ENCODE measurements at places on chromosomes 11 and 22. TPM values are rescaled to one million over a fixed set of nuclear protein-coding genes. Genes with fewer than 3 reads are reported as not detected.
A peak's percentile ranks its signal among the peaks of the same experiment; 100 is the strongest.

NAALAD2 gene
- polyA plus RNA-seq, result not detected

DNA sequence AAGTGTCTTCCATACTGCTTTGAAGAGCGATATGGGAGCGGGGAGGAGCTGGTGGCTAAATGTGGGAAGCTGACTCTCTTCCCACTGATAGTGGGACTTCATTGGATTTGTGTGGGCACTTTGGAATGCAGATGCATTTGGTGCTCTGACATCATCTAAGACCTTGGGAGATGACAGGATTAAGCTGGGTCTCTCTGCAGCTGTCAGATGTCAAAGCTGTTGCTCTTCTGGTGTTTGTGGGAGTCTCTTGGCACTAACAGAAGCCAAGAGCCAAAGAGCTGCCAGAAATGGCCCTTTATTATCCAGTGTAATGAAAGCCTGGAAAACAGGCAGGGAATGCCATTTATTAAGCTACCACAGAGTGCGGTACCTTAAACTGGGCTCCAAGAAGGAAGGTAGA is 20.6 kb downstream of the GRAMD1B start:
- no peak for DNase-seq

- no peak for DNase-seq
These were observed 640 bp upstream of the VSIG10L2 start for GRCh38 chr11:125945011-125945796.

DNA sequence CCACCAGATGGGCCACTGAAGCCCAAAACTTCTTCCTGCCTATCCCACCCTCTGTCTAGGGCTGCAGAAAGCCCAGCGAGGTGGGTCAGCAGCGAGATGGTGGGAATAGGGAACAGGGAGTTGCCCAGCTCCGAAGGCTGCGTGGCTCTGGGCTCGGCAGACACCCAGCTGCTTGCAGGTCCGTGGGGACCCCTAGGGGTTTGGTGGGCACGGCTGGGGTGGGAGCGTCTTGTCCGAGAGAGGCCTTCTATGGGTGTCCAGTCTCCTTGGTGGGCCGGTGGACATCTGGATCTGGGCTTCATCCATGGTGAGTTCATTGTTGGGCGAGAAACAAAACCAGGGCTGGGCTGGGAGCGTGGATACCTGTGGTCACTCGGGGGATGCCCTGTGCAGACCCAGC is 1211.0 kb downstream of the BRD1 start:
- DNase-seq, result no peak

OR4D5 gene
- polyA plus RNA-seq, result not detected

GRCh38 chr22:45645526-45646414 is 25.9 kb upstream of the ATXN10 start:
- peak; percentile 80 for DNase-seq

- DNase-seq, result no peak
These were observed 549.1 kb downstream of the INSC start for GRCh38 chr11:15663777-15664218.

SYT7 gene
- polyA plus RNA-seq, result not detected

BTBD18 gene
- polyA plus RNA-seq, result not detected

- no peak for DNase-seq
These were observed 127.0 kb upstream of the CTSC start for GRCh38 chr11:88464528-88464927.

GRCh38 chr11:114162719-114163123 is 103.2 kb downstream of the ZBTB16 start:
- no peak for DNase-seq

C11orf16 gene
- polyA plus RNA-seq, result not detected

GRCh38 chr11:111307472-111308108 is 9.2 kb downstream of the POU2AF3 start:
- DNase-seq, result no peak

LRP4 gene
- polyA plus RNA-seq, result not detected

- no peak for DNase-seq
These were observed 3.1 kb downstream of the FLI1 start for GRCh38 chr11:128696941-128697340.

PTGDR2 gene
- 0.03 TPM for polyA plus RNA-seq

- DNase-seq, result peak; percentile 91
These were observed at the start of gene ADSL for GRCh38 chr22:40346185-40347118. Gene ADSL, plus strand, starts transcription at chr22:40346500. Its CDS starts 59 bp downstream, at chr22:40346559.

EHBP1L1 gene
- polyA plus RNA-seq, result 313 TPM

LRRC32 gene
- polyA plus RNA-seq, result 0.60 TPM

GRCh38 chr11:100753172-100753543 is 66.1 kb downstream of the ARHGAP42 start:
- no peak for DNase-seq

MAPK8IP2 gene
- 0.19 TPM for polyA plus RNA-seq

TAGLN gene
- polyA plus RNA-seq, result 17.9 TPM

TMEM121B gene
- polyA plus RNA-seq, result not detected

DNA sequence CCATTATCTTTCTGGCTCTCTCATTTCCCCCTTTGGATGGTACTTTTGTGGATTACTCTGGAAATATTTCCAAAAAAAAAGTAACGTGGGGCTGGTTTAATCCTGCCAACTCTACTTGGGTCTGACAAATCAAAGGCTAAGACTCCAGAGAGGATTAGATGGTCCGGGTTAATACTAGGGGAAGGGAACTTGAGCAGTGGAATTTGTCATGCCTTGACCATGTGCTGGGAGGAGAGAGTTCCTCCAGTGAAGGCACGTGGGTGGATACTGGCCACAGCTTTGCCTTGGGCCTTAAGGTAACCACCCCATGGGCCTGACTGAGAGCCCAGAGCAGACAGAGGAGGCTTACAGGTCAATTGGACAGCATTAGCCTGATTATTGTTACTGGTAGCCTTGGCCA is 120.3 kb downstream of the NAV2 start:
- DNase-seq, result no peak

DNA sequence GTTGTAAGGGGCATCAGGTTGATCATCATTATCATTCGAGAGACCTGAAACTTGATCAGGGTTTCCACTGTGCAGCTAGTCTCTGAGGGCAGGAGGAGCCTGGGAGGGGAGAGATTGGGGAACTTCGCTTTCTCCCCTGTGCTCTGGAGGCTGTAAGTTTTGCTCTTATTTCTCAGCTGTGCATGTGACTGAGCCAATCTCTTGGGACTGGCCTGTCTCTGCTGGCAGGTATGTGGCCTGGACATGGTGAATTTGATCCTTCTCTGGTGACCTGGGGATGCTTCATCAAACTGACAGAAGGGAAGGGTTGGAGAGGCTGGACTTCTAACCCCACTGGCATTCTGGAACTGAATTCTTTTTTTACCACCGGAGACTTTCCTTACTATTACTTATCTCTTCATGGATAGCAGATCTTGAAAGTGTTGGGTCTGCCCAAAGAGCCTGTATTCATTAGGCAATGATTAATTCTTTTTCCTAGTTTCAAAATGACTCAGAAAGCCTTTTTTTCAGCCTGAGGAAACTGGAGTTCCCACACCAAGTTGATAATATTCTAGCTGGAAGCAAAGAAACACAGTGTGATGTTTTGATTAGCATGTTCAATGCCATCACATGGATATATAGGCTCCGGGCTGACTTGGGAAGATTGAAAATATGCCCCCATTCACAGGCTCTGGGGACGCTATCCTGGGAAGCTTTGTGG is 36.5 kb downstream of the TSPAN18 start:
- no peak for DNase-seq

DNA sequence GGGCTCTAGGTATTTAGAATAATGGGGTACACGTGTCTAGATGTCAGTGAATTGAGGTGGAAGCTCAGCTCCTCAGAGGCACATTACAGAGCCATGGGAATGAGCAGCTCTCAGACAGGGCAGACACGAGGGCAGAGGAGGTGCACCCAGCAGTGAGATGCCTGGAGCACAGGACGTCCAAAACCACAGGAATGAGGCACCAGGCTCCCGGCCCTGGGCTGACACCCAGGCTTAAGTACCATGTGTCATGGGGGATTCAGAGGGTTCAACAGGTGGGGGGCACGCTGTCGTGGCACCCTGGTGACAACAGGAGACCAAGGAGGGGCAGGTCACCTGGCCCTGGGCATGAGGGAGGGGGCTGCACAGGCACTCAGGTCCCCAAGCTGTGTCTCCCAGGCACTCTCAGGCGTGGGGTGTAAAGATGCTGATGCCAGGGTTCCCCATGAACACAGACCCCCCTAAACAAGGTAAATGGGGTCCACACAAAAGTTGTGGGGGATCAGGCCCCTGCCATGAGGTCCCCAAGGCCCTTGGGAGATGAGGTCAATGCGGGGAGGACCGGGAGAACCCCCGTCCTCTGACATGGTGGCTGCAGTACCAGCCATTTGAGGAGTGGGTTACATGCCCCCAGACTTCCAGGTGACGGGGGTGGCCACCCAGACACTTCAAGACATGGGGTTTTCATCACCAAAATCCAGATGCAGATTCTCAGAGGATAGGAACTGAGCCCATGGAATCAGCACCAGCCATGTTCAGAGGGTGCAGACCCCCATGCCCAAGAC is 5.6 kb upstream of the SYT8 start:
- DNase-seq, result no peak

MAJIN gene
- polyA plus RNA-seq, result 1.2 TPM

DNA sequence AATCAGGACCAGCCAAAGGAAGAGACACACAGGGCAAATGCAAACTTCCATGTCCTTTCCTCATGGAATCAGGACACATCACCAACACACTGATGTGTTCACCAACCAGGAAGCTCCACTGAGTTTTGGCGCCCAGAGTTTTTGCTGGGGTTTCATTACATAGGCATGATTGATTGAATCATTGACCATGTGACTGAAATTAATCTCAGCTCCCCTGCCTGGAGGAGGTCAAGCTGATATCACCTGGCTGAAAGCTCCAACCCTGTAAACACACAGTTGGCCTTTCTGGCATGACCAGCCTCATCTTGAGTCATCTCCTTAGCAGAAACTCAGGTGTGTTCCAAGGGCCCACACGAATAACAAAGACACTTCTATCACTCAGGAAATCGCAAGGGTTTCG is 133.2 kb downstream of the TRIM29 start:
- no peak for DNase-seq

GRCh38 chr22:46604306-46604690 is 15.9 kb upstream of the GRAMD4 start:
- no peak for DNase-seq

WNT11 gene
- not detected for polyA plus RNA-seq

KRTAP5-9 gene
- polyA plus RNA-seq, result 0.95 TPM

SCN4B gene
- not detected for polyA plus RNA-seq

- DNase-seq, result no peak
These were observed 37.2 kb downstream of the RTL6 start for GRCh38 chr22:44460691-44461375.

FAM111B gene
- polyA plus RNA-seq, result 3.6 TPM

GRCh38 chr22:17334059-17334458 is 35.2 kb upstream of the CECR2 start:
- DNase-seq, result no peak

DNA sequence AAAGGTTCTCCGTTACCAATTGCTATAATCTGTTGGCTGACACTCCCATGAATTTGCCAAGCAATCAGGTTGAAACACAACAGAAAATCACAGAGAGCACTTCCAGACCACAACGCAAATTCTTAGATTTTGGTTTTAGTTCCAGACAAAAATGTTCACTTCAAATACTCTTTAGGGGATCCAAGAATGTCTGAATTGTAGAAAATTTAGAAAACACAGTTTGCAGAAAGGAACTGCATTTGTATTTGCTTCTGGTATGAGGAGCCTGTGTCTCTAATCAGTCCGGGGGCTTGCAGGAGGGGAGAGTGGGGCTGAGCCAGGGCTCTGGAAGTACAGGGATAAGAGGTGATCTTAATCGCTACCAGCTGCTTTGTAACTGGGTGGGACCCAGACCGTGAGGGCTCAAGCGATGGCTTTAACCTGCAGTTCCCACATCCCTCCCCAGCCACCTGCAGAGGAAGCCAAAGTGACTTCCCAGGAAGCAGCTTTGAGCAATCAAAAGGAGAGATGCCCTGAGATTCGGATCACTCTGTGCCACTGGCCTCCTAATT is 18.7 kb downstream of the SCUBE2 start:
- DNase-seq, result no peak

DNA sequence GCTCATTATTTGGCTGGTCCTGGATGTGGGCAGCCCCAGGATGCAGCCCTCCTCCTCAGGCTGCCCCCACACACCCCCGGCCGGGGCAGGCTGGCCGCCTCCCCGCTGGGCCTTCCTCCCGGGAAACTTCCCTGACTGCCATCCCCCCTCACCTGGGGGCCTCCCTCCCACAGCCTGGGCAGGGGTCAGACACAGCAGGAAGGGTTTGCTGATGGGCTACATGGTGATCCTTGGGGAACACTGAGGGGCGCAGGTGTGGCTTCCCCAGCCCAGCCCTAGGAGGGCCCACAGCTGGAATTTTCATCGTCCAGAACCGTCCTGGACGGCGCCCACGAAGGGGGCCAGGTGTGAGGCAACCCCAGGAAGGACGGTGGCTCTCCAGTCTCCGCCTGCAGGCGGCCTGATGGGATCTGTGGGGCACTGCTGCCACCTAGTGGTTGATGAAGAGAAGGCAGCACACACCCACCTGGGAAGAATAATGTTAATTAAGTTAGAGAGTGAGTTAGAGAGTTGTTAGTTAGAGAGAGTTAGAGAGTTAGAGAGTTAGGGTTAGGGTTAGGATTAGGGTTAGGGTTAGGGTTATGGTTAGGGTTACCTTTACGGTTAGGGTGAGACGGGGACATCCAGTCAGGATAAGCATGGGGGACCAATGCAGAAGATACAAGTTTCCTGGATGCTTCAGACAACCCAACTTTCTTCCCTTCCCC is 75.9 kb upstream of the PRR5 start:
- DNase-seq, result peak; percentile 80

- DNase-seq, result no peak
These were observed 283.1 kb downstream of the TENM4 start for GRCh38 chr11:79157738-79158137.

DMC1 gene
- not detected for polyA plus RNA-seq

NDUFC2 gene
- polyA plus RNA-seq, result 65.0 TPM

DNA sequence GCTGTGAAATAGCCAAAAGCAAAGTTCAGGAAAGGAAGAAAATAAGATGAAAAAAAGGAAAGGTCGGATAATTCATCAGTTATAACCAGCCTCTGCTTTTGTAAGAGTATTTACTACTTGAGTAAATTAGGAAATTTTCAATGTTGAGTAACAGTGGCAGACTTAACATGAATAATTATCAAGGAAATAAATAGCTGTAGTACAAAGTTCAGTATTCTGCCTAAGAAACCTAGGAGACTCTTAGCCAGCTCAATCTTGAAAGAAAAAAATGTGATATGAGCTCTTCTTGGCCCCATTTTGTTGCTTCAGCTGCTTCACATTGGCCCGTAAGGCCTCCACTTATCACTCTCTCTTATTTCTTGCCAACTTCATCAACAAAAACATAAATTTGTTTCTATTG is 17.0 kb upstream of the DNAJB7 start:
- no peak for DNase-seq

- DNase-seq, result no peak
These were observed 22.5 kb upstream of the WNT11 start for GRCh38 chr11:76228875-76229149.

GRCh38 chr11:113840932-113841664 is 34.3 kb downstream of the USP28 start:
- DNase-seq, result peak; percentile 46

DNA sequence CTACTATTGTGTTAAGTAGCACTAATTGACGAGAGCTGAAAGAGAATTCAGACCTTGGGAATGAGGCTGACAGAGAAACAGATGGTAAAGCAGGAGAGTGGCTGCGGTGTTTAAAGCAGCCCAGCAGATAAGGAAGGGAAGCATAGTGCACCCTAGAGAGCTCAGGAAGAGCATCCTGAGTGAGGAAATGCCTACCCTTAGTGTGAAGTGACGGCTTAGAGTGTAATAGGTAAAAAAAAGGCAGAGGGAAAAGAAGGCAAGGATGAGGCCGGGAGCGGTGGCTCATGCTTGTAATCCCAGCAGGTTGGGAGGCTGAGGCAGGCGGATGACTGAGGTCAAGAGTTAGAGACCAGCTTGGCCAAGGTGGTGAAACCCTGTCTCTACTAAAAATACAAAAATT is 22.4 kb upstream of the ETS1 start:
- DNase-seq, result no peak
